ENCODE measurements at places on chromosomes 6 and 20.

DNA sequence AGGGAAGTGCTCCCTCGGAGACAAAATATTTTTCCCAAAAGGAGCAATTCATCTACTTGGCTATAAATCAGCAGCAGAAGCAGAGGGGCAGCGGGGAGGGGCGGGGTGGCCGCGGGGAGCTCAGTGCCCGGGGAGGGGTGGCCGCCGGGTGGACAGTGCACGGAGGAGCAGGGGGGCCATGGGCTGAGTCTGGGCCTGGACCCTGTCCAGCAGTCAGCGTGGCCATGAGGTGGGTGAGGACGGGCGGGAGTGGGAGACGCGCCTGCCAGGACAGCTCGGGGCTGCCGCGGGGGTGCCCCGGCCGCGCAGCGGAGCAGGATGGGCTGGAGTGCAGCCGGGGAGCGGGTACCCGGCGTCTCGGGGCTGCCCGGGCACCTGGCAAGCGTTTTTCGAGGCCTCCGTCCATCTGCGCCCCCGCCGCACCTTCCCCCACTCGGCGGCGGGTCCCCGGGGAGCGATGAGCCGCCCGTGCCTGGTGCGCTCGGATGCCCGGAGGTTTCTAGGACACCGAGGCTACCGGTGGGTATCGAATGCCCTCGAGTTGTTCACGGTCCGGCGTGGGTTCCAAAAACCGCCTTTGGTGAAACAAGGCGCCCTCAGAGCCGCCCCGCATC, 229.5 kb downstream of the THBS2 start:
- DNase-seq = no peak

- DNase-seq = no peak
Observed at GRCh38 chr6:15842727-15843117, 179.9 kb upstream of the DTNBP1 start.

DNA sequence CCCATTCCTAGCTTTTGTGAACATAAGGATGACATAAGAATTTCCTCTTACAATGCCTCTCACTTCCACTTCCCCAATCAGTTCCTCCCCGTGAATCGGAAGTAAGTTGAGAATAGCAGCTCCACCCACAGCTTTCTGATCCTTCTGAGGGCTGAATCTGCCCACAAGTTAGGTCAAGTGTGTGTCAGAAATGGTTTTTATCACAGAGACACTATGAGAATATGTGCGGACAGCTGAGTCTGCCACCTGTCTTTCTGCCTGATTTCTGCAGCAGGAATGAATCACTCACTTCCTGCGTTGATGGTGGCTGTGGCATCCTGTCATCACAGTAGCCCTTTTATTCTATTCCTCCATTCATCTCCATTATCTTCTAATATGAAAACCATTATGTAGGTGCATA, 70.2 kb downstream of the RIN2 start:
- no peak for DNase-seq

DNA sequence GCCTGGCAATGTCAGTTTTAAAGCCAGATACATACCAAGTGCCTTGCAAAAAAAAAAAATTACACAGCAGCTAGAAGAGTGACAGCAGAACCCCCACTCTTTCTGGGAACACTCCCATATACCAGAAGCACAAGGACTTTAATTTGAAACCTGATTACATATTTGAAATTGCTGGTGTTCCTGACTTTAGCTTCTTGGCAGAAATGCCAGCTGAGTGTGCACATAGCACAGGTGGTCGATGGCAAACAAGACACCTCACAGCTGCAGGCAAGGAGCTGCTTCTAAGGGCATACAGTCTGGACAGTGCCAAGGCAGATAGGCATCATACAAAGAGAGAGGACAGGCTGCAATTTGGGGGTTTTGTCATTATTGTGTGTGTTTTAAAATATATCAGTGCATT, 150.7 kb upstream of the SGK1 start:
- DNase-seq = no peak

GRCh38 chr20:24584078-24584477, 114.6 kb downstream of the SYNDIG1 start:
- no peak for DNase-seq

DNA sequence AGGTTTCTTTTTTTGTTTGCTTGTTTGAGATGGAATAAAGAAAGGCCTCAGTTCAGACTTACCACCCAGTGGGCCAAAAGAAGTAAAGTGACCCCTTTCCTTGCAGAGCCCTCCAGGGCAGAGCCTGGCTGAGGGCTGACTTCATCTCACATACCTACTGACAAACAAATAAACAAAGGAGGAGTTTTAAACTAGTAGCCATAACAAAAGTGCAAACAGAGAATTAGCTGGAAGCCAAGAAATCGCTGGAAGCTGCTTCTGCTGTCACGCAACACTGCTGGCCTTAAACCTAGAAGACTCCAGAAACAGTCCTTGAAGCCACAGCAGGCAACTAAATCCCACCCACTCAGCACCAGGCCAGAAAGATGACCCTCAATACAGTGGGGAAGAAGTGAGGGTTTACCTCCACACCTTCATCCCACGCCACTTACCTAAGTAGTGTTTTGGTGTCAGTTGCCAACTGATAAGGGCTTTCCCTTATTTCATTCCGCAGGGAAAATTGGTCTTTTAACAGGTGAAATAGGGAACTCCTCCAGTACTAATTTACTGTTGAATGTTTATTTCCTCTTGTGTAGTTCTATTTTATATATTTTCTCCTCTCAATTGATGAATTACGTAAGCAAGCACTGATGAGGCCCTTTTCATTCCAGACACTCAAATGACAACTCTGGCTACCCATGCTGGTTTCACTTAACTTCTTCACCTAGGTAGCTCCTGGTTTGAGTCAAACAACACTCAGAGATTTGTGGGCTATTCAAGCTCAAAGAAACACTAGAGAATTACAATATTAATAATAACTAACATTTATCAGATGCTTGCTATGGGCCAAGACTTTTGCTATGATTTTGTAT, 46.2 kb downstream of the EDN1 start:
- no peak for DNase-seq

DNA sequence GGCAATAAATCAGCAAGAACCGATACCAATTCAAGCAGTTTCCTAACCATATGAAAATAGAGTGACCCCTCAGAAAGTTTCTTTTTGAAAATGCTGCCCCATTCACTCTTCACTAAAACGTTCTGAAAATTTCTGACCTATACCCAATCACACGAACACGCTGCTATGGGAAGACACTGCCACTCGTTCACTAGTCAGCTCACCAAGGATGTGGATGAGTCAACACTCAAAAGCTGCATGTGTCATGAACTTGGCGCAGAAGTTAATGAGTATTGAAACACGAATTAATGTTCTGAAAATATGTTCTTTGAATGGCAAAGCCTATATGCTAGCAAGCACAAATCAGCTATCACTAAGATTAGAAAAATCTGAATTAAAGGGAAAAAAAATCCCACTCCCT, 84.2 kb downstream of the PREP start:
- DNase-seq = no peak

DNA sequence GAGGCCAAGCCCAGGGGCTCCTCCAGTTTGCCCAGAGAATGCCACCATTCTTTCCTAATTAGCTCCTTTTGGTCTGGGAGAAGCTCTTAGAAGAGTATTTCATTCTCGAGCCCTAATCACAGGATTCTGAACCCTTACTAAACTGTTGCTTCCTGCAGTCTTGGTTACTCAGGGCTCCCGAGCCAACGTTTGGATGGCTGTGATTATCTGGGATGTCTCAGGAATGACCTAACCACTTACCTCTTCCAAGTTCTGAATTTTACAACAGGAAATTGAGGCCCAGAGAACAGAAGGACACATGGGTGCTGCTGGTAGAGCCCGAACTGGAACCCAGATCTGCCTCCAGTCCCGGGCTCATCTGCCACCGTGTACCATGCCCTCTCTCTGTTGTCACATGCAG, 22.2 kb upstream of the PNPLA1 start:
- no peak for DNase-seq

DNA sequence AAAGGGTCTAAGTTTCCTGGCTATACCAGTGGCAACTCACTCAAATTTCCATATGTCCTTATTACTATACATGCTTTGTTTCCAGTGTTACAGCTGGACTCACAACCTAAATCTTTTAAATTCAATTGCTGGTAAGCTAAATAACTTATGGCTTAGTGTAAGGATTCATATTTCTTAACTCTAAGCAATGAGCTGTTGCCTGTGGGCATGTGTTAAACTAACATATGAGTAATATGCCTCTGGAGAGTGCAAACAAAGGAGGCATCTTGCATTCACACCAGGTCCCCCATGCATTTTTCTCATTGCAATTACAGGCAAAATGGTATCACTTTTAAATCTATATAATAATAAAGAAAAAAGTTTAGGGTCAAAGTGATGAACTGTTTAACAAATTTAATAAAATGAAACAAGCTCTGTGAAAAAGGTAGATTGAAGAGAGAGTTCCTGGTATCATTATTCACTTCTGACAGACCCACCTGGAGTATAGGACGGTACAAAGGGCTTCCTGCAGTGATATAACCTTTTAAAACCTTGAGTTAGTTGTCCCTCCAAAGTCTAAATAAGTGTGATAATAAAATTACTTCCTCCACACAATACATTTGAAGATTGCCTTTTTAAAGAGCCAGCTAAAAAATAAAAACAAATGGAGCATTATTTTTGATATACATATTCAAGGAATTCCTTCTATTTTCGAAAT, 57.6 kb upstream of the HMGCLL1 start:
- no peak for DNase-seq

DNA sequence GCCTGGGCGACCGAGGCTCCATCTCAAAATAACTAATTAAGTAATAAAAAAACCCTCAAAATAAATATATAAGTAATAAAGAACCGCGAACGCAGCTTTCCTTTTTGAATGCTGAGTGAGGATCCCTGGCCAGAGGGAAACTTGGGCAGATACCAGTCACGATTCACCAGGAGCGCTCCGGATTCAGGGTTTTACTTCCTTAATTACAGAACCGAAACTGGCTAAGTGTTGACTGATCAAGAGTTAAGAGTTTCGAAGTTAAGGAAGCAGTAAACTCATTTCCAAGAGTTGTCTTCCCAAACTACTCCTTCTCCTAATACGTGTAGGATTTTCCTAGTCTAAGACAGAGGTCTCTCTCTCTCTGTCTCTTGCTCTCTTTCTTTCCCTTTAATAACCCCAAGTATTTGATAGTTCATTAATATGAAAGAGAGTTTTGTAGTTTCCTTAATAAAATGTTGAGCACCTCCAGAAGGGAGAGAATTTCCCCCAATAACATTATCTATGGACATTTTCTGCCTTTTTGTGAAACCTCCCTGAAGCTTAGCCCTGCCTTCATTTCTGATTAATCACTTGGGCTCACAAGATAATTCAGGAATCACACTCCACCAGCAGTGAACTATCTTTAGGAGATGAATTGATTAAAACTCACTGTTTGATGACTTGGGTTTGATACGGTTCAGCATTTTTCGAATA, 61.4 kb upstream of the ZNF217 start:
- DNase-seq = no peak

DNA sequence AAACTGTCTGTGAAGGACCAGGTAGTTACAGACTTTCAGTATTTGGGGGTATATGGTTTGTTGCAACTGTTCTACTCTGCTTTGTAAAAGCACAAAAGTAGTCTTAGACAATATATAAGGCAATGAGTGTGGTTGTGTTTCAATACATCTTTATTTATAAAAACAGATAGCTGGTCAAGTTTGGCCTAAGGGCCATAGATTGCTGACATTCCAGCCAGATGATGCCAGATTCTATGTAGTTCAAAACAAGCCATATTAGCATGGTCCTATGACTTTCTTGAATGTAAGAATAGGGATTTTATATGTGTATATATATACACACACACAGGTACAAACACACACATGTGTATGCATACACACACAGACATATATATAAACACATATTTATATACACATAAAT, 201.8 kb downstream of the GRIK2 start:
- DNase-seq = no peak
